ENCODE measurements at places on chromosomes 7 and 10. TPM values are rescaled to one million over a fixed set of nuclear protein-coding genes. Genes with fewer than 3 reads are reported as not detected.

DNA sequence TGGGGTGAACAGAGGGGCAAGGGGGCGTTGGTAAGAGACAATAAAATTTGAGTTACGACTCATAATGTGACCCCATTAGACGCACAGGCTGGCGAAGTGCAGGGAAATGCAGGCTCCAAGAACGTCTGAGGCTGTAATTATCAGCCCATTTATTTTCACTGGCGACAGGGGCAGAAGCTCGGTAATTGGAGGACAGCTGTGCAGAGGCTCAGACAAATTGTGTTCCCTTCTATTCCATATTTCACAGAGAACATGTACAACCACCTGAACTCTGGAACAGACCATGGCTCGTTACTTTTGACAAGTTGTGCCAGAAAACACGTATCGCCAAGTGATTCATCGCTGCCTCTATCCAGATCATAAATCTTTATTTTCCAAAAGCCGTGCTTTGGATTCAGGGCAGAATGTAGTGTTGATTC lies 137.3 kb upstream of the FRMD4A start:
- DNase-seq, result no peak

- DNase-seq, result no peak
These were observed 17.2 kb upstream of the ACSL5 start for GRCh38 chr10:112356686-112357085.

GRCh38 chr7:73737491-73738219 lies 947 bp downstream of the ABHD11 start:
- no peak for DNase-seq

DNA sequence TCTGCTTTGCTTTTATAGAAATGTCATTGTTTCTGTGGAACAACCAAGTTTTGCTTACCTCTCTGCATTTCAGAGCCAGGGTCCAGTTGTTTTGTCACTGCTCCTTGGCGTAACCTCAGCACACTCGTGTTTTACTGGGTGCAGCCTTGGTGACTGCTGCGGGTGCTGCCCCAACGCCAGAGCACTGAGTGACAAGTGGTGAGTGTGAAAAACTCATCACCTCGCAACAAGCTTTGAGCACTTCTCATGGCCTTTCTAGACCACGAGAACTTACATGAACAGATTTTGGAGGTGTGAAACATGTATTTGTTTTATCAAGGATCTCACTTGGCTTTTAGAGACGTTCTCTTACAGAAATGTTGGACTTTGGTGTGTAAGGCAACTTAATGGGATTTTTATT lies 31.0 kb downstream of the GLRX3 start:
- DNase-seq, result no peak

DNA sequence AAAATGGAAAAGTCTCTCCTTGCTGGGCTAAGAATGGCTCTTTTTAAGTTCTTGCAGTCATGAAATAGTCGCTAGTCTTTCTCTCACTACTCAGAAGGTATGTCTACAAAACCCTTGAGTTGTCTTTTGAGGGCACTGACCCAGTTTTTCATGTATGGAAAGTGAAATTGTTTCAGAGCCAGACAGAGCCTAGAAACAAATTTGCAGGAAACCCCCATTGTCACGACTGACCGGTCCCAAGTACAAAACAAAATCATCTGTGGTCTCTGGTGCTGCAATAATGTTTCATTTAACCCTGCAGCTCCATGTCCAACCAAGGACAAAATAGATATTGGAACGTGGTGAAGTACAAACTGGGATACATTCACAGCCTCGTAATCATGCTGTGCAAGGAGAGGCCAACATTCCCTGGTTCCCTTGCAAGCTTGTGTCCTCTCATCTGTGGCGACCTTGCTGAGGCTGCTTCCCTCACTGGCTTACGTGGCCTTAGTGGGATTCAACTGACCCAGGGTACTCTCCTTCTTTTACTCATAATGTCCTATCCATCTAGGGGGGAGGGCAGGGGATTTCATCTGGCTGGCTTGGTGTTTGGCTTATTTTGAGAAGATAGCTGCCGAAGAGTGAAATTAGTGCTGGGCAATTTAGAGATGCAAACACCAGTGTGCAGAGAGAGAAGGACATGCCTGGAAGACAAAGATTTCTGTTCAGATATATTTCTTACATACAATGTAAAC lies 172.5 kb downstream of the IPMK start:
- no peak for DNase-seq

DNA sequence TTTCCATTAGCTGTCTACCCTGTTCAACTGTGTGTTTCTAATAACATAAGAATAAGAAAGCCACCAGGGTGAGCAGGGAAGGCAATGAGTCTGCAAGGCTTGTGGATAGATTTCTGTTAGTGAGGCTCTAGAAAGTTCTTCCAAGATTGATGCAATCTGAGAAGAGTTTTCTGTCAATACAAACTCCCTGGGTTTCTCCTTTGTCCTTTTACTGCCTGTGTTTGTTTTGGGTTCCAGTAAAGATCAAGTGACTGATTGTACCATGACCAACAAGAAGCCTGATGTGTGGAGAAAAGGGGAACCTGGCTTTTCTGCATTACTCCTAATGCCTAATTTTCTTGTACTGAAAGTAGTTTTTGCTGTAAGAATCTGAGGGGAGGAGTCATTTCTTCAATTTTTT lies 139.9 kb downstream of the CFTR start:
- no peak for DNase-seq

GRCh38 chr10:11095374-11095801 lies 77.7 kb downstream of the CELF2 start:
- no peak for DNase-seq

Gene ACTL6B
- total RNA-seq, result not detected

Gene CCDC172
- total RNA-seq, result not detected

Measured in activated naive CD8-positive, alpha-beta T cell treated with anti-CD3 and anti-CD28 coated beads, Interleukin-2, amount 10 ng/mL, durations not matched to agents 7 days and 5 days (primary cell).